ENCODE measurements at places on chromosomes 5 and 9.

DNA sequence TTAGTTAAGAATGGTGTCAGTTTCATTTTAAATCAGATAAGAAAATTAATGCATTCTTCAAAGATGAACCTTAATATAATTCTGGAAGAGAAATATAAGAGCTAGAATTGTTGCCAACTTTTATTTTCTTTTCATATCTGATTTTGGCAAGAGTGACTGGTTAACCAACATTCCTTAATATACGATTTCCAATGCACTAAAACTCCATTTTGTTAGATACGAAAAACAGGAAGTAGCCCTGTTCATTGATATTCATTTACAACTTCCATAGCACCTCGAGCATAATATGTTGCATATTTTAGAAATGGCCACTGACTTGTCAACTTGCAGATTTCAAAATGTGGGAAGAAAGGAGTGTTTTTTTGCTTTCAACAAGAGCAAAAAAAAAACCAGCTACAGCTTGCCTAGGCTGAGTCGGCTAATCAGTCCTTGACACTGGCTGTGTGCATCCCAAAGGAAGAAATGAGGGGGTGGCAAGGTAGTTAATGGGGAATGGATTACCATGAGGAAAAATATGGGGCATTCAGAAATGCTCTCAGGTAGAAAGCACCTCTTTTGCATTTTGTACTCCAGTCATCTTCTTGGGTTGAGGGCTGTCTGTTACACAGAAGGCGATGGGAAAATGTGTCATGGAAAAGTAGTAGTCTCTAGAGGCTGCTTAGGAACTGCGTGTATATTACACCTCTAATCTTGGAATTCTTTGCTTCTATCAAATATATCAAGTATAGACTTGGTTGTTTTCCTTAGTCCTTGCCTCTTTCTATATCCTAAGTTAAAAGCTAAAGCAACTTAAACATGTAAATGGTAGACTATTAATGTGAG, 3.9 kb downstream of the MAP3K1 start:
- no peak for DNase-seq

DNA sequence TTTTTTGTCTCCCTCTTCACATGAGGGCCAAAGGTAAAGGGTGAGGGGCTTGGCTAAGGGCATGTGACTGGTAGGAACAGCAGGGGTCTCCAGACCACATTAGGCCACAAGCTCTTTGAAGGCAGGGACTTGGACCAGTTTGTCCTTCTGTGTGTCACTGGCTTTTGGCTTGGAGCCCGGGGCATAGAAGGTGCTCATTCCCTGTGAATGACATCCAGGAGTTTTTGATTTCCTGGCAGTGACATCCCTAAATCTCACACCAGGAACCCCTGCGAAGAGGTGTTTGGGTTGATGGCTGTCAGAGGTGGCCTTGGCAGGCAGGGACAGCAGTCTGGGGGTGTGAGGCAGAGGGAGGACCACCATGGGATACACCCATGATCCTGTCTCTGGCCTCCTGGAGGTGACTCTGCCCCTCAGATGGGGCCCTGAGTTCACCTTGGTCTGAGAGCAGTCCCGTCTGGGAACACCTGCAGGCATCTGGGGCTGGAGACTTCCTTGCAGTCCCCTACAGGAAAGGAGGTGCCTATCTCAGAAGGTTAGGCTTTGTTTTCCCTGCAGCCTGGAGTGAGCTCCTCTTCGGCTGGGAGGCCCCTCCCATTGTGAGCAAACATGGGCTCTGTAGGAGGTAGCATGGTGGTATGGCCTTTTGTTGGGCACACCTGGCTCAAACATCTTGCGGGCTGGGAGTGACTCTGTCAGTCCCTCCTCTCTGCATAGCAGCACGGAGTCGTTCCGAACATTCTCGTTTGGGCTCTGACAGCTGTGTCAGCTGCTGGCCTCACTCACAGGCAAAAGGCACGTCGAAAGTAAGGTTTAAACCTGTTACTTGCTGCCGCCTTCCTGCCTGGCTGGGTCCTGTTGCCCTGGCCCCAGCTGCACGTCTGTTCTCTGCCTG, 38.6 kb upstream of the PITX1 start:
- DNase-seq: no peak

- DNase-seq: no peak
These were observed 45.6 kb upstream of the LCP2 start for GRCh38 chr5:170343177-170343576.

DNA sequence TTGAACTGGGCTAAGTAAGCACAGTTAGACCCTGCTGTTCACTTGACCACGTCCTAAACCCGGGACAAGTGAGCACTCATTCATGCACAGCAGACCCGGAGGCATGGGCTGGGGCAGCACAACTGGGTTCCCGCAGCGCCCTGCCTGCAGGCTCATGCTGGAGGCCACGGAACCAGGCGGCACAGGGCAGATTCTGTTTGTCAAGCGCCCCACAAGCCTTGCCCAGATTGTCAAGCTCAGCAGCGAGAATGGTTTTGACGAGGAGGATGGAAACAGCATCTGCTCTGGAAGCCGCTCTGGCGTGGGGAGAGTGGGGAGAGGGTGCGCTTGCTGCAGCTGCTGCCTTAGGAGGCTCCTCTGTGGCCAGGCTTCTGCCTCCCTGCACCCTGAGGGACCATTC, 32.7 kb downstream of the PRRT1B start:
- no peak for DNase-seq

GRCh38 chr9:91741522-91741921, 208.5 kb downstream of the ROR2 start:
- no peak for DNase-seq

DNA sequence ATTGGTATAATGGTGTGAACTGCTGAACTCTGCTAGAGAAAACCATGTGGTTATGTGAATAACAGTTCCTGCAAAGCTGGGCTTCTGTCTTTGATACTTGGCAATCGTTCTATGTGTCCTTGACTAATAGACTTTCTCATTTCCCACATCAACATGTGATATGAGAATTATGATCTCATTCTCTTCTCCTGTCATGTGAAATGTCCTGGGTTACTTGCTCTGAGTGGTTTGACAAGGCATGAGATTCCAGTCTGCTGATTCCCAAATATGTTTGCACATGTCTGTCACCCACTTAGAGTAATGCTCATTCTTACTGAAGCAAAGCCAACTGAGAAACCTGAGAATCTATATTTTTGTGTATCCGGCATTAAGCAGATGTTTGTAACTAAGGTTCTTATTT, 141.2 kb downstream of the PARP8 start:
- DNase-seq: no peak

GRCh38 chr5:59246145-59246869, 647.2 kb downstream of the PDE4D start:
- DNase-seq: no peak

DNA sequence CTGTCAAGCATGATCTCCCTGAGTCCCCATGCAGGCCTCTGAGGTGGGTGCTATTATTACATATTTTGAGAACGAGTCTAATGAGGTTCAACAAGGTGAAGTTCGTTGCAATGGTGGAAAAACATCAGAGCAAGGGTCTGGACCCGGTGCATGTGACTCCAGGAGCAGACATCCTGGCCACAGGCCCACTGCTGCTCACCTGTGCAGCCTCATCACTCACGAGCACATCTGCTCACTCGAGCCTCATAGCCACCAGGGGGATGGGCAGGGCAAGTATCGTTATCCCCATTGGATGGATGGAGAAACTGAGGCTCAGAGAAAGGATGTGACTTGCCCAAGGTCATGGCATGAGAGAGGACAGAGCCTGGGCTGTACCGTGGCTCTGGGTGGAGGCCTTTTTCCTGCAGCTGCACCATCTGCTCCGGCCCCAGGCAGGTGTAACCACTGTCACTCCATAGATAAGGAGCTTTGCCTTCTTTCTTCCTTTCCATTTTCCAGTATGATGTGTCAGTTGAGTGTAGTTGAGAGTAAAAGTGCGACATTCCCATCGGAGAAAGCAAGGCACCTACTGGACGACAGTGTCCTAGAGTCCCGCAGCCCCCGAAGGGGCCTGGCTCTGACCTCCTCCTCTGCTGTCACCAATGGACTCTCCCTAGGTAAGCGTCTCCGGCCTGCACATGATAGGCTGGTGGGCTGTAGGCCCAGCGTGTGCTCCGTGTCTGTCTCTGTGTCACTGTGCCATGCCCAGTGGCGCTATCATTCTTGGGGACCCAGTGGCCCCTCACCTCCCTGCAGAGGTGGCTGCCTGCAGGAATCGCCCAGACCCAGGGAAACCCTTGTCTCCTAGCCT, 68.4 kb upstream of the GARNL3 start:
- DNase-seq: no peak

GRCh38 chr5:140349244-140349643, 2.8 kb upstream of the HBEGF start:
- DNase-seq: no peak

GRCh38 chr5:60257596-60258271, 364.2 kb upstream of the PDE4D start:
- no peak for DNase-seq

- DNase-seq: no peak
These were observed 120.5 kb upstream of the BOD1 start for GRCh38 chr5:173736923-173737412.

GRCh38 chr9:124482431-124483031, 24.7 kb downstream of the NR5A1 start:
- DNase-seq: no peak

DNA sequence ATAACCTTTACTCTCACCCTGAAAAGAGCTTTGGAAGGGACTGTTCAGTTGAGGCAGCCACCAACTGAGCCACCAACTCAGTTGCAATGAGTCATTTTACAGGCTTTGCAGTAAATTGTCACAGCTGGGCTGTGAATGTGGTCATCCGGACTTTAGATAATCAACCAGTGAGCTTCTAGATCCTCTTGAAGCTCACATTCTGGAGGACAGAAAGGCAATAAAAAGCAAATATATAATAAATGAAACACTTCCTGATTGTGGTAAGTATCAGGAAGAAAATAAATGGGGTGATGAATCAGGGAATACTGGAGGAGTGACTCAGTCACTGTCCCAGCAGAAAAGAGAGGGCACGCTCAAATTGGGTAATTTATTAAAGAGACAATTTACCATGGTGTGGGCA, 13.2 kb upstream of the C5orf58 start:
- DNase-seq: no peak

DNA sequence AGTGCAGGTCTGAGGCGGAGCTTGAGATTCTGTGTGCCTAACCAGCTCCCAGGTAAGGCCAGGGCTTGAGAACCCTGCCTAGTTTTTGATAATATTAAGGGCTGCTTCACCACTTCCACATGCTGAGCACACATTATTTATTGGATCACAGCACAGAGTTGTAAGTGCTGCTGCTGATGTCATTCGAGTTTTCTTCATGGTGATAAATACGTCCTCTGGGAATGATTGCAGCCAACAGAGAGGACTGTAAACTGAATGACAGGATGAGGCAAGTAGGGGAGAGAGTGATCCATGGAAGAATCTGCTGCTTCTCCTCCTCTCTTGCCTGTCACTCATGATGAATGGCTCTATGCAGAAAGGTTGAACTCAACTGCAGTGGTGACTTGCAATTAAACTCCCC, 77.9 kb upstream of the VPS13A start:
- DNase-seq: no peak

DNA sequence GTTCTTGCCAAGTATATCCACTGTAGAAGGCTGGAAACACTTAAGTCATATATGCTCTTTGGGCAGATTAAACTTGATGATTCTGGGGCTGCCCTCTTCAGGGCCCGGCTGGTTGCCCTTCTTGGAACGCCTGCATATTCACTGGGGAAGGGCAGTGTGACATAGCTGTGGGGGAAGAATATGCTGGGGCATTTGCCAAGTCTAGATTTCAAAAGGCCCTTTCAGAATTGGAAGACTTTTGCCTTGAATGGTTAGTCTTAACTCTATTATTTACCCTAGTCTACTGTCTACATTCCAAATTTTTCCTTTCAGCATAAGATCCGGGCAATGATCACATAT, 161.2 kb upstream of the PITX1 start:
- DNase-seq: no peak

DNA sequence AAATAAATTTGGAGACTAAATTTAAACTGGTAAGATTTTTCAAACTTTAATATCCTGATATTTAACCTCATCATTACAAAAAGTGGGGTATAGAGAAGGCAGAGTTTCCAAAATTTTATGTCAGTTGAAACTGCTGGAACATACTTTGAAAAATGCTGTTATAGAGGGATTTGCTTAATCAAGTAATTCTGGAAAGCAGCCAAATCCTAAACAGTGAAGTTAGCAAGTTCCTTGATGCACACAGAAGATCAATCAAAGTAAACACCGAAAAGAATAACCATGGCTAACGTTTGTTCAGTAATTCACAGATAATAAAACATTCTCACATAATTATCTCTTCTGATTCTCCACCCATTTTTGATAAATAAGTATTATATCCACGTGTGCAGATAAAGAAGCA, 8.1 kb upstream of the PRR16 start:
- no peak for DNase-seq

GRCh38 chr5:147458581-147458980, 51.3 kb downstream of the DPYSL3 start:
- no peak for DNase-seq

DNA sequence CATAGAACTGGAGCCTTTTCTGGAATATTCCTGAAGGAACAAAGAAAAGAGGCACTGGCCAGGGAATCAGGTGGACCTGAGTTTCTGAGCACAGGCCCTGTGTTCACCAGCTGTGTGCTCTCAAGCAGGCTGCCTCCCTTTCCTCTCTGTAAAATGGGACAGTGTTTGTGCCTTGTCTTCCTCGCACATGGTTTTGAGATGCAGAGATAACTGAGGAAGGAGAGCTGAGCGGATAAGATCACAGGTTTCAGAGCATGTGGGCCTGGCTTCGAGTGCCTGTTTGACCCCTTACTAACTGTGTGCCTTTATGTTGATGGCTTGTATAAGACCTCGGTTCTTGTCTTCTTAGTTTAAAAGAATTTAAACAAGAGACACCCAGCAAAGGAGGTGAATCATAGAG, 46.2 kb upstream of the HAND1 start:
- DNase-seq: no peak

DNA sequence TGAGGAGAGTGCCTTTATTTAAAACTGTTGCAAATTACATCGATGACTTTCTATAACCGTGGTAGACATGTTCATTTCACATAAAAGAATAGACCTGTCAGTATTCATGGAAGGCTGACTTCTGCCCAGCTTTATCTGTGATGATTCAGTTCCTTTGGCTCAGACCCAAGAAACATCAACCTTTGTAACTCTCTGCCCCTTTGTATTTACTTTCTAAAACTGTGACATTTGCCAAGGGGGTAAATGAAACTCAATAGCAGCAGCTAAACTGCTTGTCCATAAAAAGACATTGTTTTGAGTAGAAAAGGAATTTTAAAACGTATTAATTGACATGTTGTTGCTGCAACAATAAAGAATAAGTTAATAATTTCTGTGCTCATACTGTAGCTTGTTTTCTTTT, 137.8 kb upstream of the ANKH start:
- no peak for DNase-seq

GRCh38 chr9:79759460-79759859, 187.7 kb downstream of the TLE4 start:
- no peak for DNase-seq

- DNase-seq: no peak
These were observed 62.6 kb upstream of the DMAC1 start for GRCh38 chr9:7862170-7862569.

DNA sequence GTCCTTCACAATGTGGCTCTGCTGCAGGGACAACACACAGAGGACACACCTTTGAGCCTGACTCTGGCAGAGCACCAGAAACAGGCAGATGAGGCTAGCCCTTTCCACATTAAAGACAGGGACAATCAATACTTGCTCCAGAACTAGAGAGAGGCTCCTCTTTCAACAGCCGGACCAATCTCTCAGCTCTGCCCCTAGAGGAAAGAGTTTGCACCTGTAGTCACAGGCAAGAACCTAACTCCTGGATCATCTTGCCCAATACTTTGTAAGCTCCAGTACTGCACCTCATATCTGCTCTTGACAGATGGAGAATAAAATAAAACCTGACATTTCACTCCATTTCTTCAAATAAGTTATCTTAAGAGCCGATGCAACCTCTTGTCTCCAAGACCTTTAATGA, 52.1 kb downstream of the EPB41L4A start:
- DNase-seq: no peak

GRCh38 chr9:95009459-95009858, 283.0 kb downstream of the AOPEP start:
- DNase-seq: no peak

All from activated CD8-positive, alpha-beta memory T cell treated with anti-CD3 and anti-CD28 coated beads for 4 hours (primary cell).